ENCODE measurements at places on chromosomes 13 and 19.
A peak's percentile ranks its signal among the peaks of the same experiment; 100 is the strongest.

GRCh38 chr13:97497400-97497799 lies 63.4 kb downstream of the RAP2A start:
- no peak for DNase-seq

GRCh38 chr13:39311619-39312018 lies 273.4 kb downstream of the NHLRC3 start:
- no peak for DNase-seq

DNA sequence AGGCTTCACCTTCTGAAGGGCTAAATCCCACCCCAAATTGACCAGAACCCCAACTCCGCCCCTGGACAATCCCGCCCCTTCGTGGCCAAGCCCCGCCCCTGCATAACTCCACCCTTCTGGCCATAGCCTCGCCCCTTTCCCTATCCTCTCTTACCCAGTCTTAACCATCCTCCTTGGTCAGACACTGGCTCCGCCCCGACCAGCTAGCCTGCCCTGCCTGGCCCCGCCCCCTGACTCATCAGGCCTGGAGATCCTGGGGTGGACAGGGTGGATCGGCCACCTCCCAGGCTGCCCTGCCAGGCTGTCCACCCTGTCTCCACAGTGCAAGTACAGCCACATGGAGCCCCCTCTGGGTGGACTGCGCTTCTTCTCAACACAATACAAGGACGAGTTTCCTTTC lies 8.0 kb upstream of the ZNF358 start:
- peak; percentile 6 for DNase-seq

GRCh38 chr19:56107626-56108351 lies 13.3 kb downstream of the ZNF787 start:
- no peak for DNase-seq

DNA sequence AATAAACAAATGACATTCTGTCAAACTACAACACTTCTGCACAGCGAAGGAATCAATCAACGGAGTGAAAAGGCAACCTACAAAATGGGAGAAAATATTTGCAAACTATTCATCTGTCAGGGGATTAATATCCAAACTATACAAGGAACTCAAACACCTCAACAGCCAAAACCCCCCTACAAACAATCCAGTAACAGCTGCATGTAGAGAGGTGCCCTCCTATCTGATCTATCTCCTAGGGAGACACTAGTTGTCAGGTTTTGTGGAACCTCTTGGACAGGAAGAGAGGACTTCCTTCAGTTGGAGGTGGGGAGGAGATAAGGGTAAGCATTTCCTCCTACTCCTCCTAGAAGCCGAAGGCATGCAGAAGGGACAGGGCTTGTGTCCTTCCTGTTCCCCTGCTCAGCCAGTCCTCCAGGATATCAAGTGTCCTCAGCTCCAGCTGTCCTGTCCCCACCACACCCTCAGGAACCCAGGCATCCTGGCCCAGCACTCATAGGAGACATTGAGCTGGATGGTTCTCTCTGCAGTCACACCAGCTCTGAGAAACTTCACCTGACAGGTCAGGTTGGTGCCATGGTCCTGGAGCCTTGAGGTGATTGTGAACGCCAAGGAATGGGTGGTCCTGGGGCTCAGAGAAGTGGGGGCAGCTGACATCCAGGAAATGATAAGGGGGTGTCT lies 9.8 kb upstream of the SIGLEC8 start:
- DNase-seq: no peak

GRCh38 chr19:45164577-45165335 lies 4.0 kb upstream of the NKPD1 start:
- peak; percentile 62 for DNase-seq

All from activated CD4-positive, alpha-beta T cell treated with anti-CD3 and anti-CD28 coated beads, Interleukin-2, Interleukin-4, amounts not matched to agents 100 ng/mL and 50 ng/mL, durations not matched to agents 16 hours and 8 hours (primary cell).